ENCODE measurements at places on chromosomes 1 and 21.

DNA sequence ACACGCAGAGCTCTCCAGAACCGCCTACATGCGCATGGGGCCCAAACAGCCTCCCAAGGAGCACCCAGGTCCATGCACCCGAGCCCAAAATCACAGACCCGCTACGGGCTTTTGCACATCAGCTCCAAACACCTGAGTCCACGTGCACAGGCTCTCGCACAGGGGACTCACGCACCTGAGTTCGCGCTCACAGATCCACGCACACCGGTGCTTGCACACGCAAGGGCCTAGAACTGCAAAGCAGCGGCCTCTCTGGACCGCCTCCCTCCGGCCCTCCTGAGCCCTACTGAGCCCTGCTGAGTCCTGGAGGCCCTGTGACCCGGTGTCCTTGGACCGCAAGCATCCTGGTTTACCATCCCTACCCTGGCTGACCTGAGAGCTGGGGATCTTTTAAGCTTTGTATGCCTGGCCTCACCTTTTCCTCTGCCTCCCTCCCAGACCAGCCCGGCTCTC lies 8.3 kb downstream of the OLIG2 start:
- DNase-seq = no peak

GRCh38 chr1:57252597-57253294 lies 171.1 kb downstream of the DAB1 start:
- no peak for DNase-seq

GRCh38 chr1:241079459-241079858 lies 277.5 kb downstream of the RGS7 start:
- DNase-seq = no peak

- no peak for DNase-seq
Observed at GRCh38 chr1:167881069-167881468, 32.9 kb downstream of the ADCY10 start.
